ENCODE measurements at places on chromosomes 3 and 15. TPM values are rescaled to one million over a fixed set of nuclear protein-coding genes. Genes with fewer than 3 reads are reported as not detected.

GRCh38 chr3:175127075-175127662, 268.0 kb downstream of the NAALADL2 start:
- no peak for DNase-seq

Gene SLC38A3
- total RNA-seq: 0.18 TPM

Gene TMC3
- not detected for total RNA-seq

Gene SPTSSB
- total RNA-seq: not detected

DNA sequence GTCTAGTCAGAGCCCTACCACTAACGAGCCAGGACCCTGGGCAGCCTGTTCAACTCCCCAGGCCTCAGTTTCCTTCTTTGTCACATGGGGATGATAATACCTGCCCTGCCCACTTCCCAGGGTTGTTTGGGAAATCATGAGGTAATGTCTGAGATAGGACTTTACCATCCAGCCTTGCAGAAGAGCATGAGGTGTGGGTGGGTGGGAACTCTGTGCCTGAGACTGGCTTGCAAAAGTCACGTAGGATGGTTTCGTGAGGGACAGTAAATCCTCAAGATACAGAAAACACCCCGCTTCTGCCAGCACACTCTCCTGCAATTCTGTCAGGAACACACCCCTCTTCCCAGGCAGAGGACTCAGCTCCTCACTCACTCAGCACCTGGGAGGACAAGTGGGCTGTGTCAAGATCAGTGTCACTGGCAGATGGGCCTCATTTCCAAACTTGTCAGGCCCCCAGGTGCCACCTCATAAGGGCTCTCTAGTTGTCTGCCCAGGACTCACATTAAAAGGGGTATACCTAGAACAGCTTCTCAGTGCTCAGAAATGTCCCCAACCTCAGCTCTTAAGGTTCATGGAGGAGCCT, 58.4 kb downstream of the DAPK2 start:
- no peak for DNase-seq

- no peak for DNase-seq
These were observed 8.1 kb downstream of the GALNT15 start for GRCh38 chr3:16182612-16183011.

Gene TMEM212
- not detected for total RNA-seq

GRCh38 chr3:185728630-185729336, 96.1 kb downstream of the IGF2BP2 start:
- DNase-seq: no peak

Gene ATP11B
- 85.0 TPM for total RNA-seq

DNA sequence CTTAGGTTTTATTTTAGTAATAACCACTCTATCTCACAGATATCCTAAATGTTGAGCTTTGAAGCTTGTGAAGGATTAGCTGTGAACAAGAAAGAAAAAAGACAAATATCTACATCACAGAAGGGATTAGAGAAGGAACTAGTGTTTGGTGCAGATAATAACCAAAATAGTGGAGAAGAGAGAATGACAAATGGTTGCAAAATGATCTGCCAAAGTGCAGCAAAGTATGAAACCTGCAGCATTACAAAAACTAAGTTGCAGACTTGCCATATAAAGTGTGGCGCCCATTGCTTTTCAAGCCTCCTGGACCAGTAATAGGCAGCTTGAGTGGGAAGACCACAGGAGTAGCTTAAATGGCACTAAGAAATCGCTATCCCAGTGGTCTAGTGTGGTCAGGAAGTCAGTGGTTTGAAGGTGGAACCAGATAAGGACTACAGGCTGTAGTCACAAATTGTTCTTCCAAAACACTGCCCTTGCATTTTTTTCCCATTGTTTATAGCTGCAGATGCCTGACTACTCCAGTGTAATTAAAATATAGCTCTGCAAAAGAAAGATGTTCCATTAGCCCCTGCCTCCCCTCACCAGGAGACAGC, 20.7 kb downstream of the TPM1 start:
- no peak for DNase-seq
